ENCODE measurements at places on chromosomes 5 and 9. TPM values are rescaled to one million over a fixed set of nuclear protein-coding genes. Genes with fewer than 3 reads are reported as not detected.

- H3K36me3 ChIP-seq: no peaks in the 10 kb centered on the region
- no peak overlapping the region for H3K4me3 ChIP-seq
- no peaks in the 10 kb centered on the region for H3K4me1 ChIP-seq
- H3K27ac ChIP-seq: no peak overlapping the region
Observed at GRCh38 chr5:40226906-40227305, 452.8 kb upstream of the PTGER4 start.

DNA sequence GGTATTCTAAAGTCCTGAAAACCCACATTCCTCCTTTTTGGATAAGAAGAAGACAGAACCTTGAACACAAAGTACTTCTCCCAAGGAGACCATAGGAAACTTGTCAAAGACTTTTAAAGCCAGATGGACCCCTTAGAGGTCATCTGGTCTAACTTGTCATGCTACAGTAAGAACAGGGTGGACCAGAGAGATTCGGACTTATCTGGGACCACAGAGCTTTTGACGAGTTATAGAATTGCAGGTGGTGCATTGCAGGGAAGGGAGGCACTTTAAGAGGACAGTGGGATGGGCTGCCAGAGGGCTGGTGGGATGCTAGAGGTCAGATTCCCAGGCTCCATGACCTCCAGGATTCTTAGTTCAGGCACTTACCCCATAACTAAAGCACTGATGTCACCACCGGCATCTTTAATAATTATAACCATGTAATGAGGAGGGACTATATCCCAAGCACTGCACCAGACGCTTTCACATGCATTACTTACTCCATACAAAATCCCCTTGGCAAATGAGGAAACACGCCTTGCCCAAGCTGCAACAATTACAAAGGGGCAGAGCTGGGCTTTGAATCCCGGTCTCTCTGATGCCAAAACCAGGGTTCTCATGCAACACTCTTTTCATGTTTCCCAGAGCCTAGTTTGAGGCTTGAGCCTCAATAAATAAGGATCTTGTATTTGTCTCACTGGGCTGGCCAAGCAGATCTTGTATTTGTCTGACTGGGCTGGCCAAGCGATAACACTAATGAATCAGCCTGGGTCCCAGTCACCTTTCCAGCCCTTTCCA, 12.8 kb upstream of the GPX3 start:
- no peaks in the 10 kb centered on the region for H3K27me3 ChIP-seq
- peaks cover 34% of the 10 kb centered on the region for H3K4me1 ChIP-seq
- H3K4me3 ChIP-seq: no peak overlapping the region
- H3K36me3 ChIP-seq: no peaks in the 10 kb centered on the region
- peak overlapping the region; percentile 82 for H3K27ac ChIP-seq

DNA sequence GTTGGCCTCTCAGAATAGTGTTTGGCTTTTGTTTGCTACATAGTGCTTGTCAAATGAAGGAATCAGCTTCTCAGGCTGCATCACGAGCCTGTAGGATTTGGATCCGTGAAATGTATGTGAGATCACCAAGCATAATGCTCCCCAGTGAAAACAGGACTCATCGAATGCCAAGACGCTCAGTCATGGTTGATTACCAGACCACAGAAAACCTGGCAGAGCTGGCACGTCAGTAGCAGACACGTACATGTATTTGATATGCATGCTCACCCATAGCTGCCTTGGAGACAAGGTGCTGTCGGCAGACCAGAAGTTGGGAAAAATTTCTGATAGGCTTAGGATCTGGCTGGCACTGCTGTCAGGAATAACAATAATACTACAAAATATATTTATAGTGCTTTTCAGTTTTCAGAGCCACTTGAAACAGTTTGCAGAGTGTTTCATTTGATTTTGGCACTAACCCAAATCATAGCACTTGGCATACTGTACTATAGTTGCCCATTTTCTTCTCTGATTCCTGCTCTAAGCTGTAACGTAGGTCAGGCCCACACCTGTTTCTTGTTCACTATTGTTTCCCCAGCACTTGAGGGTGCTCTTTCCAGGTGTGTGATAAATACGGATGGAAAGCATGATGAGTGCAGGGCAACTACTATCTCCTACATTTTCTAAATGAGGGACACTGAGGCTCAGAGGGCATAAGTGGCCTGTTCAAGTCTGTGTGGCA, 226.1 kb downstream of the NR3C1 start:
- H3K4me1 ChIP-seq: peaks cover 48% of the 10 kb centered on the region
- peak; percentile 76 for DNase-seq
- no peaks in the 10 kb centered on the region for H3K36me3 ChIP-seq

- H3K27ac ChIP-seq: no peak overlapping the region
- no peaks in the 10 kb centered on the region for H3K4me1 ChIP-seq
- no peaks in the 10 kb centered on the region for H3K36me3 ChIP-seq
- no peak for DNase-seq
- no peak overlapping the region for H3K4me3 ChIP-seq
Observed at GRCh38 chr5:68830377-68830898, 263.4 kb upstream of the SLC30A5 start.

DNA sequence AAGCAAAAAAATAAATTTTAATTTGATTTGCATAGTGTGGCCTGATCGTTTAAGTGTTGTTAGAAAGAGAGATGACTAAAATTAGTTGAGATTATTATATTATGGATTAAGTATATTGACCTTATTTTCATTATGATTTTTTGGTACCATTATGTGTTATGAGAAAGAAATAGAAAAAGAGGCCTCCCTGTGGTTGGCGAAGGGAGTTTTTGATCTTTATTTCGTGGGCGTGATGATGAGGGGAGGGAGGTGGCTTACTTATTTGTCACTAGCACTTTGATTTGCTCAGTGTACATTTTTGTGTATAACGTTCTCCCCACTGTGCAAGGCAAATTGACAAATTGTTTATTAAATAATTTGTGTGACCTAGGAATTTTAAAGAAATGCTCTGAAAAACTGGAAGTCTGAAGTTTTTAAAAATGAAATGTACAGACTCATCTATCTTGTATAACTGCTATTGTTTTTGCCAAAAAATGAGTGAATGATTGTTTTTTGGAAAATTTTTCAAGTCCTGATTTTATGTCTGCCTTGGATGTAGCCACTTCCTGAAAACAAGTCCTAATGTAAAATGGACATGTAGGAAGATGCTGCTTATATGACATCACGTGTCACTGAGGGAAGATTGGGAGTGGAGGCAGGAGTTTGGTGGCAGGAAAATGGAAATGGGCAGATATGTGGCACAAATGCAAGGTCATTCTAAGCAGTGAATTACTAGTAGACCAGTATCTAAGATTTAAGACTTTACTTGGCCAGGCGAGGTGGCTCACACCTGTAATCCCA, 3.0 kb downstream of the DAPK1 start:
- no peaks in the 10 kb centered on the region for H3K36me3 ChIP-seq
- DNase-seq: no peak
- no peak overlapping the region for H3K4me3 ChIP-seq
- peaks cover 2% of the 10 kb centered on the region for H3K27me3 ChIP-seq
- no peak overlapping the region for H3K27ac ChIP-seq
- peaks cover 6% of the 10 kb centered on the region for H3K4me1 ChIP-seq

GRCh38 chr5:39518516-39518915, 93.7 kb upstream of the DAB2 start:
- H3K27ac ChIP-seq: no peak overlapping the region
- H3K4me1 ChIP-seq: peaks cover 8% of the 10 kb centered on the region
- no peaks in the 10 kb centered on the region for H3K36me3 ChIP-seq
- no peak overlapping the region for H3K4me3 ChIP-seq

DNA sequence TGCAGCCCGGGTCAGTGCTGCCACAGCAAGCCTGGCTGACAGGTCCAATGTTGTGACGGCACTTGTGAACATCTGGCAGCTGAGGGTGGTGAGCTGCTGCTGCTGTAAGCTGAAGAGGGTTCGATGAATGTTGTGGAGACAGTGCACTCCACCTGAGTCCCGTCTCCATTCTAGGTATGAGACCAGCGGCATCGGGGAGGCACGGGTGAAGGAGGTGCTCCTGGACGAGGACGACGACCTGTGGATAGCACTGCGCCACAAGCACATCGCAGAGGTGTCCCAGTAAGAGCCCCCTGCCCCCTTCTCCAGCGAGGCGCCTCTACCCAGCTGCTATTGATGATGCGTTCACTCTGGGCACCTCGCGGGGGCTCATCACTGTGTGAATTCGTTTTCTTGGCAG, 38.9 kb upstream of the CFAP157 start:
- H3K27ac ChIP-seq: no peak overlapping the region
- DNase-seq: no peak
- H3K4me1 ChIP-seq: no peaks in the 10 kb centered on the region

DNA sequence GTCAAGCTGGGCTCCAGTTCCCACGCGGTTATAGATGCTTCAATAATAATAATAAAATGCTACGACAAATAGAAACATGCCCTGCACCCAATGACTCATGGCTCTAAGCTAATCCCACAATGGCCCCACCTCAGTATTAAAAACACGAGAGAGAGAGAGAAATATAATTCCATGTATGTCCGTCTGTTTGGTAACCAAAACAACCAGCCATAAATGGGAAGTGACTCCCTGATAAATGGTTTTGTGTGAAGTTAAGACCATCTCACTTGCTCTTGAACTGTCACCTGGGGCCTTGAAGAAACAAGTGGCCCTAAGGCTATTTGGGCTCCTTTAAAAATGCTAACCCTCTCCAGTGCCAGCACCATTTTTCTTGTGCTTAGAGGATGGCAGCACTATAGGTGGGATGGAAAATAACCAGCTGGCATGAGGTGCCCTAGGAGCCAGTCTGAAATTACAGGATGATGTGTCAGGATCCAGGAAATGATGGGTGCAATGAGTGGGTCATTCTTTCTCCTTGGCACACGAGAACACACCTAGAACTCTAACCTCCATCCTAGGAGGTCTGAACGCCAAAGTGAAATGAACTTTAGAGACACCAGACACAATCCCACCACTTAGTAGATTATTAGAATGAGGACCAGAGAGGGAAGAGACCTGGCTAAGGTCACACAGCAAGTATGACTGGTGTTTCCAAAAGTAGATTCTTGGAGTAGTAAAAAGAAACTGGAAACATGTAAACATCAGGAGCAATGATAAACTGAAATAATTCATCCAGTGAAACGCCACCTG, 35.7 kb upstream of the ADRB2 start:
- no peaks in the 10 kb centered on the region for H3K4me1 ChIP-seq
- no peaks in the 10 kb centered on the region for H3K36me3 ChIP-seq
- DNase-seq: no peak
- no peaks in the 10 kb centered on the region for H3K27me3 ChIP-seq
- H3K4me3 ChIP-seq: no peak overlapping the region

- no peaks in the 10 kb centered on the region for H3K4me1 ChIP-seq
- H3K27me3 ChIP-seq: no peaks in the 10 kb centered on the region
- H3K36me3 ChIP-seq: no peaks in the 10 kb centered on the region
- H3K27ac ChIP-seq: no peak overlapping the region
- no peak for DNase-seq
- no peak overlapping the region for H3K4me3 ChIP-seq
Observed at GRCh38 chr5:14958188-14958587, 86.6 kb upstream of the ANKH start.

DNA sequence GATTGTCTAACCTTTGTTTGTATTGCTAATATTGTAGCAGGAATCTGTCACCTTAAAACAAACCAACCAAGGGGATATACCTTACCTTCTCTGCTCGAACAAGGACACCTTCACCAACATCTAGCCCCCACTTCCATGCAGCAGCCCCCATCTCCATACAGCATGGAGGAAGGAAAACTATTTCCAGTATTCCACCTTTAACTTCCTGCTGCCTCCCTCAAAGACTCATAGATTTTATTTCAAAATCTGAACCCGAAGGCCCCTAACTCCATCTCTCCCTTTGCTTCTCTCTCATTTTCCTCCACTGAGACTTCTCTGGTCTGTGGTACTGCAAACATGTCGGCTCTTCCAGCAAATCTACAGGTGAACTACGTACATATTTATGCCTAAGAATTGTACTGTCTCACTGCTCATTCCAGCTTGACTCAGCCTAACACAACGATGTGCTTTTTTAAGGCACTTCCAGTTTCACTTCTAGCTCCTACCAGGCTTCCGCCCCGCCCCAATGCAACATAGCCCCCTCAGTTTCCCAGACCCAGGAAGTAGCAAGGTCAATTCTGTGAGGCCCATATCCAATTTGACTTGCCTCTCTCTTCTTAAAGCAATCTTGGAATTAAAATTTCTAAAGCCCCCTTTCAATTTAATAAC, 70.7 kb upstream of the RNF38 start:
- H3K36me3 ChIP-seq: no peaks in the 10 kb centered on the region
- H3K4me3 ChIP-seq: peak overlapping the region; percentile 23
- peaks cover 8% of the 10 kb centered on the region for H3K4me1 ChIP-seq
- H3K27ac ChIP-seq: peak overlapping the region; percentile 73

DNA sequence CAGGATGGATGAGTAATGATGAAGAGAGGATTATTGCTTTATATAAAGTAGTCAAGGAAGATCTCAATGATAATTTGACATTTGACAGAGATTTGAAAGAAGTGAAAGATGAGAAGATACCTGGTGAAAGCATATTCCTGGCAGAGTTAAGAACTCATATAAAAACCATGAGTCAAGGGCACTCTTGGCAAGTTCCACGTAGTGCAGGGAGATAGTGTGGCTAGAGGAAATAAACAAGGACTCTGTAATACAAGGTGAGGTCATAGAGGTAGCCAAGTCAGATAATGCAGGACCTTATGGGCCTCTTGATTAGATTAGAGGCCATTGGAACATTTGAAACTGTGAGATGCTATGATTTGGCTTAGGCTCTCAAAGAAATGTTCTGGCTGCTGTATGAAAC, 72.3 kb downstream of the HCN1 start:
- no peak for DNase-seq
- H3K27ac ChIP-seq: no peak overlapping the region
- no peak overlapping the region for H3K4me3 ChIP-seq
- H3K4me1 ChIP-seq: no peaks in the 10 kb centered on the region

DNA sequence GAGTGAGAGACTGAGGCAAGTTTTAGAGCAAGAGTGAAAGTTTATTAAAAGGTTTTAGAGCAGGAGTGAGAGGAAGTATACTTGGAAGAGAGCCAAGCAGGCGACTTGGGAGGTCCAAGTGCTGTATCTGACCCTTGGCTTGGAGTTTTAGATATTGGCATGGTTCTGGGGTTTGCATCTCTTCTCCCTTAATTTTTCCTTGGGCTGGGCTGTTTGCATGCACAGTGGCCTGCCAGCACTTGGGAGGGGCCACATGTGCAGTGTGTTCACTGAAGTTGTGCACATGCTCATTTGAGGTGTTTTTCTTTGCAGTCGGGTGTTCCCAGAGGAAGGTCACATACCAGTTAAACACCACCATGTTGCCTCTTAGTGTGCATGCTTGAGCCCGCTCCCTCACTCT, 464.1 kb downstream of the DMRT2 start:
- H3K4me3 ChIP-seq: no peak overlapping the region
- no peaks in the 10 kb centered on the region for H3K36me3 ChIP-seq
- no peak overlapping the region for H3K27ac ChIP-seq
- no peak for DNase-seq
- no peaks in the 10 kb centered on the region for H3K4me1 ChIP-seq
- no peaks in the 10 kb centered on the region for H3K27me3 ChIP-seq

GRCh38 chr5:41876678-41877077, 6.5 kb upstream of the OXCT1 start:
- no peak overlapping the region for H3K27ac ChIP-seq
- H3K27me3 ChIP-seq: no peaks in the 10 kb centered on the region
- DNase-seq: no peak
- no peaks in the 10 kb centered on the region for H3K36me3 ChIP-seq
- no peaks in the 10 kb centered on the region for H3K4me1 ChIP-seq

- H3K36me3 ChIP-seq: no peaks in the 10 kb centered on the region
- no peak overlapping the region for H3K4me3 ChIP-seq
- no peak overlapping the region for H3K27ac ChIP-seq
Observed at GRCh38 chr5:34439601-34440000, 216.5 kb upstream of the RAI14 start.

Gene F2R
- total RNA-seq: 4.2 TPM

Gene PCDHA5
- total RNA-seq: not detected

Gene GMCL2
- not detected for total RNA-seq

Gene IFNA13
- total RNA-seq: not detected

Gene FOXD4L6
- not detected for total RNA-seq

Gene BSPRY
- total RNA-seq: not detected

Gene WDR38
- total RNA-seq: not detected

Gene GARIN3
- not detected for total RNA-seq

Gene FUT7
- total RNA-seq: not detected

Gene PCDHGA5
- total RNA-seq: 0.75 TPM

Gene PCYOX1L
- 1.5 TPM for total RNA-seq
